ENCODE measurements at places on chromosomes 6 and 20.
A peak's percentile ranks its signal among the peaks of the same experiment; 100 is the strongest.

- no peak for DNase-seq
Observed at GRCh38 chr6:18392346-18392877, 5.3 kb downstream of the RNF144B start.

DNA sequence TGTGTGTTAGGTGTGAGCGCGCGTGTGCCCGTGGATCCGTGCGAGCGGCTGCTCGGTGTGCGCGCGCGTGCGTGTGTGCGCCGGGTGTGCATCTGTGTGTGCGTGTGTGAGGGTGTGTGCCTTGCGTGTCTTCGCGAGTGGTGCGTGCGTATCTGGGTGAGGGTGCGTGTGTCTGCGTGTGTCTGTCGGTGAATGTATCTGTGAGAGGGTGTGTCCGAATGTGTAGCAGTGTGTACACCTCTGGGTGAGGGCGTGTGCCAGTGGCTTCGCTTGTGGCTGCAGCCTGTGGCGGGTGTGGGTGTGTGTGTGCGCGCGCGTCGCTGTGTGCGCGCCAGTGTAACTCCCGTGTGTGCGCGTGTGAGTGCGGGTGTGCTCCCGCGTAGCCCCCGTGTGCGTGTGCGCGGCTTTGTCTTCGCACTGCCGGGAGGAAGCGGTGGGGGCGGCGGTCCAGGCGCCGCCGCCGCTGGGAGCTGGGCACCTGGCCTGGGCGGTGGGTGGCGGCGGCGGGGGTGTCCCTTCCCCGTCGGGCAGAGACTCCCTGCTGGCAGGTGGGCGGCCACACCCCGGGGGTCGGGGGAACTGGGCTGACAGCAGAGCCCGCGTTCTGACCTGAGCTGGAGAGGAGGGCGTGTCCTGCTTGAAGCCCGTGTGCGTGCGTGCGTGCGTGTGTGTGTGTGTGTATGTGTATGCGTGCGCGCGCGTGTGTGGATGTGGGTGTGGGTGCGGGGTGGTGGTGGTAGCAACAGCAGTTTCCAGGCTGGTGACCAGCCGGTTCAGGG is 61.3 kb upstream of the EPB41L1 start:
- DNase-seq, result no peak

GRCh38 chr20:44209686-44210405 is 725 bp downstream of the OSER1 start:
- DNase-seq, result no peak

- peak; percentile 85 for DNase-seq
Observed at GRCh38 chr20:50245498-50246366, 55.1 kb downstream of the CEBPB start.

GRCh38 chr6:51608932-51609331 is 478.5 kb downstream of the PKHD1 start:
- no peak for DNase-seq

DNA sequence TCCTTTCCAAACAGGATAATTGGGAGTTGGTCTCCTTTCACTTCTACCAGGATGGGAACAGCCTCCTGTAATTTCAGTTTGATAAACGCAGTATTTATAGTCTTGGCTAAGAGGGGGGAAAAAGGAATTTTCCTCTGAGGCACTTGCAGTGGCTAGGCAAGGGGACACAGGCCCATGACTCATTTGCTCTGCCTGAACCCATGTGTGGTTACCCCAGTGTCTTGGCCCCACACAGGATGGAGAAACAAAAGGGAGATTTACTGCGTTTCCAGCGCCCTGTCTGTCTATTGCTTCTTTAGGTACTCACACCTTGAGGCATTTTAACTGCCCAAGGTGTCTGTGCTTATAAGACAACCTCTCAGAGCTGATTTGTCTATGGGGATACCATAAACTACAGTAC is 74.8 kb upstream of the NEDD9 start:
- DNase-seq, result no peak

DNA sequence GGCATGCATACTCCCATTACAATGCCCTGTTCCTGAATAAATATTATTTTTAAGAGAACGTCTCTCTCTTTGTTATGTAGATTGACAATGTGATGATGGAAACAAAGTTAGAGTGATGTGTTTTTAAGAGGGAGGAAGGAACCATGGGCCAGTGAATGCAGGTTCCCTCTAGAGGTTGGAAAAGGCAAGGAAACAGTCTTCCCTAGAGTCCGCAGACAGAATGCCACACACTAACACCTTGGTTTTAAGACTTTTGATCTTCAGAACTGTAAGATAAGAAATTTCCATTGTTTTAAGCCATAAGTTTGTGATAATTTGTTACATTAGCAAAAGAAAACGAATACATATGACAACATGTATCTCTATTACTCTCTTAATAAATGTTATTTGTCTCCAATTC is 4.7 kb upstream of the CENPW start:
- DNase-seq, result peak; percentile 25

DNA sequence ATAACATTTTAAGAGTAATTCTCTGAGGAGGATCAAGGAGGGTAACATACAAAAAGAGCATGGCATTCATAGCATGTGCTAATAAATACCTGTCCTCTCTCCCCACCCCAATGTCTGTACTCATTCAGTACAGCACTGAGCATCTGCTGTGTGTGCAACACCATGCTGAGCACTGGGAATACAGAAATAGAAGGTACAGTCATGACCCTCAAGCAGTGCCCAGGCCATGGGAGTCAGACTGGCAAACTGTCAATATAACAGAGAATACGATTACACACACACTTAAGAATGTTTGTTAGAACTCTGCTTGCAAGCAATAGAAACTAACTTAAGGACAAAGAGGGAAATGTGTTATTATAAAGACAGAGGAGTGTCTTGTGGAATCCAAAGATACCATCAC is 24.7 kb upstream of the ZFAND3 start:
- peak; percentile 21 for DNase-seq

DNA sequence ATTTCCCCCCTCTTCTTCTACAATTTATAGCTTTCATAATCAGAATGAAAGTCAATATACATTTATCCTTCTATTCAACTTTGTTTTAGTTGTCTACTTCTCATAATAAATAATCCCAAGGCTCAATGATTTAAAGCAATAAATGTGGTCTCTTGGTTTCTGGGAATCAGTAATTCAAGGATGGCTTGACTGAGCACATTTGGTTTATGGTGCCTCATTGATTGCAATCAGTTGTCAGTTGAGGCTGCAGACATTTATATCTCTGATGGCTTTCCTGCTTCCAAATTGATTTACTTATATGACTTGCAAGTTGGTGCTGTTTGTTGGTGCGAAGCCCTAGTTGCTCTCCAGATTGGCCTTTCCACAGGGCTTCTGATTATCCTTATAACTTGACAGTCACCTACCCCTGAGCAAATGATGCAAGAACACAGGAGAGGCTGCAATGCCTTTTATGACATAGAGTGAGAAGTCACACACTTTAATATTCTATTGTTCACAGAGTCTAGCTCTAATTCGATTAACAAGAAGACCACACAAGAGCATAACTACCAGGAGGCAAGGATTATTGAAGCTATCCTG is 2.7 kb upstream of the CRISP1 start:
- DNase-seq, result no peak

- peak; percentile 70 for DNase-seq
Observed at GRCh38 chr6:111997078-111997852, 56.6 kb upstream of the CCN6 start.

DNA sequence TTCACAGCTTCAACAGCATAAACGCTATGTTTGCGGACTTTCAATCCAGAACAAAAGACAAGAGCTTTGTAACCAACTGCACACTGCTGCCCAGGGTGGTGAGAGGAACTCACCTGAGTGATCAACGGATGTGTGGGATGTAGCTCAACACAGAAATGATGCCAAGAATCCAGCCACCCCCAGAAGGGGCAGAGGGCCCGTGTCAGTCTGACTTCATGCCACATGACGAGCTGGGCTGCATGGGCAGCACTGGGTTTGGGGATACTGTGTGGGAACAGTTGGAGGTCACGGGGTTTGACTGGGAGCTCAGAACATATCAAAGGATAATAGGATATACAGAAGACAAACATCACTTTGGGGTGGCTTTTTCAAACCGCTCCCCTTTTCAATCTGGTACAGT is 79.4 kb upstream of the TRAF3IP2 start:
- no peak for DNase-seq

GRCh38 chr6:4805553-4806336 is 29.5 kb downstream of the CDYL start:
- peak; percentile 17 for DNase-seq
